ENCODE measurements at places on chromosomes 5 and 9. TPM values are rescaled to one million over a fixed set of nuclear protein-coding genes. Genes with fewer than 3 reads are reported as not detected.

BAAT gene
- 0.23 TPM for total RNA-seq

HEMGN gene
- total RNA-seq, result not detected

CAMK4 gene
- total RNA-seq, result 10.3 TPM

LCNL1 gene
- 0.88 TPM for total RNA-seq

HK3 gene
- not detected for total RNA-seq

GDA gene
- total RNA-seq, result not detected

ADCY2 gene
- total RNA-seq, result not detected

PRUNE2 gene
- 6.2 TPM for total RNA-seq

SNX18 gene
- 25.0 TPM for total RNA-seq

ADAMTS2 gene
- total RNA-seq, result 113 TPM

LTC4S gene
- total RNA-seq, result 0.59 TPM

PRLR gene
- 0.89 TPM for total RNA-seq

IRGM gene
- total RNA-seq, result not detected

ANKRD34B gene
- not detected for total RNA-seq

CCNJL gene
- 3.3 TPM for total RNA-seq

FRRS1L gene
- under 0.01 TPM for total RNA-seq

PLPP7 gene
- total RNA-seq, result 6.1 TPM

KCNMB1 gene
- total RNA-seq, result 0.05 TPM

TGFBR1 gene
- 247 TPM for total RNA-seq

COL15A1 gene
- 49.9 TPM for total RNA-seq

GALNT12 gene
- total RNA-seq, result 72.3 TPM

PKD2L2 gene
- not detected for total RNA-seq

MARCHF3 gene
- 58.2 TPM for total RNA-seq

CYLC2 gene
- total RNA-seq, result not detected

FGD3 gene
- not detected for total RNA-seq

ECSCR gene
- 0.74 TPM for total RNA-seq

TAS2R1 gene
- total RNA-seq, result not detected

CLTB gene
- 86.4 TPM for total RNA-seq

ADAMTSL1 gene
- 531 TPM for total RNA-seq

FOXI1 gene
- not detected for total RNA-seq

GCNT4 gene
- 0.23 TPM for total RNA-seq

MAMDC2 gene
- 0.30 TPM for total RNA-seq
